Astrocyte of the hippocampus (primary cell): ENCODE measurements at places on chromosomes 16 and 17.

GRCh38 chr17:78242024-78242742 is 10.8 kb downstream of the TMEM235 start:
- DNase-seq, result no peak

DNA sequence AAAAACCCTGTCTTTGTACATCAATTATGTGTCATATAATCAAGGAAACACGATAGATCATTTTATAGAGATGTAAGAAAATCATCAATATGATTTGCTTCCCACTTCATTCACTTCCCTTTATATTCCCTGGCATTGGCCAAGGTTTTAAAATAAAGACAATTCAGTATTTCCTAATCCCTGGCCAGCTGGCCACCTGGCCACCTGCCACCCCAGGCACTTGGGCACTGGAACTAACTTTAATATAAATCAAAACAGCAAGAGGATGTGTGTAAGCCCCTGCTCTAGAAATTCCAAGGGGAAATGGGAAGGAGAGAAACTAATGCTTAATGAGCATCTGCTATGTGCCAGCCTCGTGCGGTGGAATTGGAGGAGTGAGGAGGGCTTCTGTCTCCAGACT is 58.6 kb upstream of the TOB1 start:
- DNase-seq, result no peak

- no peak for DNase-seq
These were observed 39.8 kb upstream of the XYLT1 start for GRCh38 chr16:17510567-17510966.

DNA sequence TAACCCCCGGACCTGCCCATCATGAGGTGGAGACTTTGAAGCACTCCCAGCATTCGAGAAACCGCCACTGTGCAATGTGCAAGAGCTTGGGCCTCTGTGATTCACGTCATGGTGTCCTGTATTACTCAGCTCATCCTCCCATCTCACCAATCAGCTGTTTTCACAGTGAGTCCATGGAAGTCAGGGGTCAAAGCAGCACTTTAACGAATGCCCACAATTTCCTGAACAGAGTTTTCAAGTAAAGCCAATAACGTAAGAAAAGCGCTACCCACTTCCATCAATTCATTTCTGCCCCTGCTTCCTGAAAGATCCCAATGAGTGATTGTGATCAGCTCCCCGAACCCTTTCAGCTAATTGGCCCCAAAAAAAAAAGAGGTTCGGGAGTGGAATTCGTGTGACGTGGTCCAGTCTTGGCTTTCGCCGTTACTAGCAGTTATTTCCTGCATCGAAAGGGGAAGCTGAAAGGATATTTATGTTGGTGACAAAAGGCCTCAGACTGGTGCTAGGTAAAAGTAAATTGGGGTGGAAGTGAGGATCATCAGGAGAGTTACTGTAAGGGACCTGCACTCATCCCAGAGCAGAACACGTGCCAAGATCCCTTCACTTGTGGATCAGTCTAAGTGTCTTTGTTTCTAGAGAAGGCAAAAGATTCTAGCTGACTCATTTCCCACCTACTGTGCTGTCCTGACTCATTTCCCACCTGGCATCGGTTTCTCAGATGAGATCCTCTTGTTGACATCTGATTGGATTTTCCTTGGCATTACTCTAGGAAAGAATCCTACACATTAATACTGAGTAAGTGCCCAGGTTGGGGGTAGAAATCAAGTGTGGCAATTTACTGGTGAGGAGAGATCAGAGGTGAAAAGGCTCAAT is 136.7 kb upstream of the NUDT7 start:
- DNase-seq, result peak; percentile 68
